GM12865 (cell line): ENCODE measurements at places on chromosomes 2 and 18.

DNA sequence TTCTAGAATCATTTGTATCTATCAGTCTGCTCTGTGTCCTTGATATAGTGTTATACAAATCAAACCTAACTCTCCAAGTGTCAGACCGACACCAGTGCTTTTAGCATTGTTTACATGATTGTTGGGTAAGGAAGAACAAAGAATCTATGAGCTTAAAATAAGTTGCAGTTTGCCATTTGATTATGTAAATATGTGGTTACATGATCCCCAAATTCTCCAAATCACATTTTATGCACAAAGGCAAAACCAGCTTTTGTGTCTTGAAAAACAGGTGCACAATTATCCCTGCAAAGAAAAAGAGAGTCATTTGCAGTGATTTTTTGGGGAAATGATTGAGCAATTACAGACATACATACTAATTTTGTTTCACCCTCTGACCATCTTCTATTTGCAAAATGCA lies 652.6 kb upstream of the CHAC2 start:
- DNase-seq = no peak

- no peak for DNase-seq
Observed at GRCh38 chr2:225073198-225073597, 30.9 kb upstream of the DOCK10 start.

GRCh38 chr18:13878857-13879256 lies 36.5 kb downstream of the MC2R start:
- DNase-seq = no peak

GRCh38 chr2:170851635-170852034 lies 34.9 kb downstream of the GAD1 start:
- no peak for DNase-seq

- DNase-seq = no peak
Observed at GRCh38 chr2:81981585-81981984, 1677.0 kb upstream of the LRRTM1 start.

DNA sequence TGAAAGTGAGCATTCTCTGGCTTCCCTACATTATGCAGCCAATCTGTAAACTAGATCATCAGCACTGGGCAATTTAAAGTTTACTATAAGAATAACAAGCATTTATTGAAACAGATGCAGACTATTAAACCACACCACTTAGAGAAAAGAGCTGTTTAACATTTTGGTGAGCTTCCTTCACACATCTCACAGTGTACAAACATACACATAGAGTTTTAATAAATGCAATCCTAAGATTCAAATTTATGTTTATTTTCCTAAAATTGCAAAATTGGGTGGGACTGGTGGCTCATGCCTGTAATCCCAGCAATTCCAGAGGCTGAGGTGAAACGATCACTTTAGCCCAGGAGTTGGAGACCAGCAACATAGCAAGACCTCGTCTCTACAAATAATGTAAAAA lies 199.3 kb downstream of the SH3BP4 start:
- DNase-seq = no peak

DNA sequence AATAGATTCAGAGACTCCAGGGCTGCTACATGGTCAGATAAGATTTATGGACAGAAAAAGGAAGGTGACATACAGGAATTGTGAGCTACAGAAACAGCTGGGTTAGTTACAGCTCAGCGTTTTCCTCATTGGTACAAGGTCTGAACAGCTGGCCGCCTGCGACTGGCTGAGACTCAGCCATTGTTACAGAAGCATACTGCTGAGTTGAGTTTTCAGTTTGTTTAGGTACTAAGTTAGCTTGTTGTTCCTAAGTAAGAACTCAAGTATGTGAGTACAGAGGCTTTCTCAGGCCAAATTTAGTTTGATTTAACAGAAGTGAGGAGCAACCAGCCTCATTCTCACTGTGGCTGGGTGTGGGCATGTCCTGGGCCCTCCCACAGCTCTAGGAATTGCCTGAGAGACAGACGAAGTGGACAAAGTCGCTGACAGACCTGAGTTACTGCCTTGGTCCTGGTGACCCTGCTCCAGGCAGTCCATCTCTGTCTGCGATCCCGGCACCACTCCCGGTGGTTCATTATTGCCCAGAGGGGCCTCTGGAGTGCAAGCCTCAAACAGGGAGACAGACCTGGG lies 27.8 kb upstream of the RHOB start:
- DNase-seq = no peak

DNA sequence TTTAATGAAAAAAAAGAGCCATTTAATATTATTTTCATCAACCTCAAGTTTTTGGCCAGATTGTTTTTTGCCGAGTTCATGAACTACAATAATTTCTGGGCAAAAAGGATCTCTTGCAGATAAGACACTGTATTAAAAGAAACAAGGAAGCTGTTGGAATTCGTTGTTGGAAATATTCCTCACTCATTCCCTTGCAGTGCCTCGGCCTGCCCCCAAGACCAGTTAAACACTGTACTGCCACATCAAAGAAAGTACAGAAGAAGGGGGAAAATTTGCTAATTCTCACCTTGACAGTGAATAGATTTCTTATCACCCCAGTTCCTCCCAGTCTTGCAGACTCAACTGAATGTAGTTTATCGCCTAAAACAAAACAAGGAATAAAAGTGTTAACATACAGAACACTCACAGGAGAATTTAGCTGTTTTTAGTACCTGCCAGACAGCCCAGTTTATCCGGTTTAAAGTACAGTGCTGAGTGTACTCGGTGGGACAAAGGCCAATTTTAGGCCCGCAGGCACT lies 1.2 kb downstream of the IDH1 start:
- no peak for DNase-seq

DNA sequence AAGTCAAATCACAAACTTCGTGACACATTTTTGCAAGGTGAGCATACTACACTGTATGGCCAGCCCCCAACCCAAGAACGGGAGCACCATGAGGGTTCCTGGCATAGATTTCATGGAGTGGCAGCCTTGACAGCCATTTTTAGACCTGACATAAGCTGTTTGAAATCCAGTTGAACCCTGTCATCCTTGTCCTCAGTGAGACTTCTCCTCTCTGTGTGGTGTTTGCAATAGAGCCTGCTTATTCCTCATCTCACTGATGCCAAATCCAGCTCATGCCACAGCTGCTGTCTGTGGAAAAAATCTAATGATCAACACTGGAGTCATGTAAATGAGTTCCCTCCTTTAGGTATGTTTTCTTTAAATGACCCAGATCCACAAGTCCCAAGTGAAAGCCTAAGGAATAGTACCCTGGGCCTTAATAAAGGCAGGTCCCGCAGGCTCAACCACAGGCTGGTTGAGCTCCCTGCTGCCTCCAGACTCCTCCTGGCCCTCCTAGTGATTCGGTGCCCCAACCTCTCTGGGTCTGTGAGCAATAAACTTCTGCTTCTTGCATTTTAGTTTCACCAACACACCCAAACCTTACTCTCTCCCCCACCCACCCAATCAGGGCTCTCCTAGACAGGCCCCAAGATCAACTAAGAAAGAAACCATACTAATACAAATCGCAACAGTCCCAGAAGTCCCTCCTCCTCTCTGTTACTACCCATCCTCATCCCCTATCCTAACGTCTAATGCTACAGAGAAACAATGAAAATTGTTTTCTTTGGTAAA lies 8.4 kb upstream of the CREG2 start:
- DNase-seq = no peak

GRCh38 chr18:13175266-13175665 lies 43.3 kb upstream of the LDLRAD4 start:
- no peak for DNase-seq

DNA sequence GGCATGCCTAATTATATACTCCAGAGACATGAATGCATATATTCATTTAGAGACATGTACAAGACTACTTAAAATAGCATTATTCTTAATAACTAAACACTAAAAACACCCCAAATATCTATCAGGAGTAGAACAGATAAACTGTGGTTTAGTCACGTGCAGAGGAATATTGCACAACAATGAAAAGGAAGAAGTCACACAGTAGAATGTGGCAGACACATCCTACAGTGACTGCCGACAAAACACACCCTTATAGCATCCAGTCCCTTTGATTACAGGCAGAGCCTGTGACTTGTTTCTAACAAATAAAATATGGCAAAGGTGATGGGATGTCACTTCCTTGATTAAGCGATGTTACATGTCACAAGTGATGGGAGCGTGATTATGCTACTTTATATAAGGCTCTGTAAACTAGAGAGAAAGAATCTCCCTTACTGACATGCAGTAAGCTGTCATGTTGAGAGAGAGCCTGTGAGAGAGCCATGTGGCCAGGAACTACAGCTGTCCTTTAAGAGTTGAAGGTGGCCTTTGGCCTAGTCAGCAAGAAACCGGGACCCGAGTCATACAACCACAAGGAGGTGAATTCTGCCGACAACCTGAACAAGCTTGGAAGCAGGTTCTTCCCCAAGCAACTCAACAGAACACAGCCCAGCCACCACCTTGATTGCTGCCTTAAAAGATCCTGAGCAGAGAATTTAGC lies 39.1 kb upstream of the LGALSL start:
- no peak for DNase-seq

DNA sequence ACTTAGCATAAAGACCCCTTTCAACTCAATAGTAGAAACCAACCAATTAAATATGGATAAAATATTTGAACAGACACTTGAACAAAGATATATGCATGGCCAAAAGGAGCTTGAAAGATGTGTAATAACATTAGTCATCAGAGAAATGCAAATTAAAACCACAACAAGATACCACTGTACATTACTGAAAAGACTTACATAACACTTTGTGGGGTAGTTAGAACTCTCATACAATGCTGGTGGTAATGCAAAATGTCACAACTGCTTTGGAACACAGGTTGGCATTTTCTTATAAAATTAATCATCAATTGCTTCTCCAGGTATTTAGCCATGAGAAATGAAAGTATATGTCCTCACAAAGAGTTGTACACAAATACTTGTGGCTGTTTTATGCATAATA lies 60.7 kb downstream of the TTC27 start:
- DNase-seq = peak; percentile 22

DNA sequence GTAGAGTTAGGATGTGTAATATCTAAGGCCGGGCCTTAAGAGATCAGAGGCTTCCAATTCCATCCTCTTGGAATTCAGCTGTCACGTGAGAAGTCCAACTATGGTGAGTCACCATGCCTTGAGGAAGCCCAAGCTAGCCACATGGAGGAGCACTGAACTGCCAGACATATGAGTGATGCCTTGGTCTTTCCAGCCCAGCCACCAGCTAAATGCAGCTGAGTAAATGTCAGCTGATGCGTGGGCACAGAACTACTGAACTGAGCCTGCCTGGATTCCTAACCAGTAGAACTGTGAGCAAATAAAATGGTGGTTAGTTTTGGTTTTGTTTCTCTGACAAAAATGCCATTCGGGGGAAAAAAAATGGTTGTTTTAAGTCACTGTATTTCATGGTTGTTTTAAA lies 153.7 kb upstream of the SERTAD2 start:
- DNase-seq = peak; percentile 58

GRCh38 chr2:231693956-231694355 lies 14.4 kb upstream of the PTMA start:
- no peak for DNase-seq

DNA sequence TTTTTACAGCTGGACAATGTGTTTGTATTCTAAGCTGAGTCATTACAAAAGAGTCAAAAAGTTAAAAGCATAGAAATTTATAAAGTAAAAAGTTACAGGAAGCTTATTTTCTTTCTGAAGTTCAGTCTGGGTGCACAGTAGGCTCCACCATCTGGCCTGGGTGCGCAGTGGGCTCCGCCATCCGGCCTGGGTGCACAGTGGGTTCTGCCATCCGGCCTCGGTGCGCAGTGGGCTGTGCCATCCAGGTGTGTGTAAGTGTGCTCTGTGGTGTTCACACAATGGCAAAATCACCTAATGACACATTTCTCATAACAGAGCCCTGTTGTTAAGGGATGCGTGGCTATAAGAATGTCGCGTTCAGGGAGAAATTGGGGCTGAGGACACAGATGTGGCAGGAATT lies 195.5 kb downstream of the ANKRD30B start:
- no peak for DNase-seq

GRCh38 chr2:173716458-173717052 lies 248.6 kb downstream of the SP3 start:
- no peak for DNase-seq

DNA sequence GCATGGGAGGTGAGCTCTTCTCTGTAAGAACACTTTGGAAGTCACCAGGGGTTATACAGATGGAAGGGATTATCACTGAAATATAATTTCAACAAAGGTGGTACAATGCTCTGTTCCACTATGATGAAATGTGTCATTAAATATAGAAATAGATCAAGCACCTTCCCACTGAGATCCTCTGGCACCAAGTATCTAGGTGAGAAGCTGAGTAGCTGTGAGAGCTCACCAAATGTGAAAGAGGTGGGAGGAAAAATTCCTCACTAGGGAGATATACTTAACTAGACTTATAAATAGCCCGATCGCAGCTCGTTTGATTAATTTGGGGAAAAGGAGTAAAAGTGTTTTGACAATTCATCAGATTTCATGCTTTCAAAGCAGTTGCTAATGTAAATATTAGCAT lies 247.6 kb downstream of the SMAD2 start:
- no peak for DNase-seq

DNA sequence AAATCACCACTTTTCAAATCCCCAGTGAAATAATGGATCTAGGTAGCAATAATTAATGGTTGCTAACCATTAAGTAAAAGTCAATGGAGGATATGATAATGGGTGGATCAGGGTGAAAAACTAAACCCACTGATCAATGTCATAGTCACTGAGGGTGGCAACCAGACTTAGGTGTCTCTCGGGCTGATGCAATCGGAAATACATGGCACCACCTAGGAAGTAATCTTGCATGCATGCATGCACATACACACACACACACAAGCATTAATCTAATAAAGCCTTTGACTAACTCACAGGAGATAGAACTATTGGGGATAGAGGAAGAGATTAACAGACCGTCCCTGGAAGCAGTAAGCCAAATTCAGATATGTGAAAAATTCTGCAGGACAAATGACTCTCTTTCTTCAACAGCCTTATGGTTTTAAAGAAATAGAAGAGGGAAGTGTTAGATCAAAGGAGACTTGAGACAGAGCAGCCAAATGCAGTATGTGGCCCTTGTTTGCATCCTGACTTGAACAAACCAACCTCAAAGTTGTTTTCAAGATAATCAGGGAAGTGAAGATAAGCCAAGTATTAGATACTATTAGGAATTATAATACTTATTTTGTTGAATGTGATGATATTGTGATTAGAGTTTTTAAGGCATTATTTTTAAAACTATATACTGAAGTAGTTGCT lies 186.0 kb upstream of the RMP24 start:
- DNase-seq = peak; percentile 16

GRCh38 chr2:171522788-171523087 lies 464 bp downstream of the CYBRD1 start:
- DNase-seq = no peak
